ENCODE measurements at places on chromosomes 16 and 17.
A peak's percentile ranks its signal among the peaks of the same experiment; 100 is the strongest.

DNA sequence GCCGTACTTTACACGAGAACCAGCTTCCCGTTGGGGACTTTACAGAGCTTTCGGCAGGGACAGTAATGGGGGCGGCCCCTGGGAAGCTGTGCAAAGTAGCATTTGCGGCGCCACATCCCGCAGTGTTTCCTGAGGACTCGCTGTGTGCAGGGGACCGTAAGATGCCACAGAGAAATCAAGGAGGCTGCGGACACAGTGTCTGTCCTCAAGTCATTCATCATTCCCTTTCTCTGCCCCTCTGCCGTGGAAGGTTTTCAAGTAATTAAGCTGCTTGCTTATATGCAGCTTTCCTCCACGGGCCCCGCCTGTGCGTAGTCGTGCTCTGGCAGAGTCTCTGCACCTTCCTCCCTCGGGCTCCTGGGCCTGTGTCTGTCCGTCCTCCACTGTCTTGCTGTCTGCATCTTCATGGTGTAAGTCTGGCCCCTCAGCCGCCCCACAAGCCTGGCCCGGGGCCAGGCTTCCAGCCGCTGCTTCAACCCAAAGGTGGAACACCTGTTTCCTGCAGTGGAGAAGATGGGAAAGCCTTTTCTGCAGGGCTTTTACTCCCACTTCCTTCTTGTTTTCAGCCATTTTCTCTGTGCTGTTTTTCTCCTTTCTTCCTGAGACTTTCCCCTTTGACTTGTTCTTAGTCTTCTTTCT is 216.9 kb upstream of the CHMP6 start:
- DNase-seq = no peak

DNA sequence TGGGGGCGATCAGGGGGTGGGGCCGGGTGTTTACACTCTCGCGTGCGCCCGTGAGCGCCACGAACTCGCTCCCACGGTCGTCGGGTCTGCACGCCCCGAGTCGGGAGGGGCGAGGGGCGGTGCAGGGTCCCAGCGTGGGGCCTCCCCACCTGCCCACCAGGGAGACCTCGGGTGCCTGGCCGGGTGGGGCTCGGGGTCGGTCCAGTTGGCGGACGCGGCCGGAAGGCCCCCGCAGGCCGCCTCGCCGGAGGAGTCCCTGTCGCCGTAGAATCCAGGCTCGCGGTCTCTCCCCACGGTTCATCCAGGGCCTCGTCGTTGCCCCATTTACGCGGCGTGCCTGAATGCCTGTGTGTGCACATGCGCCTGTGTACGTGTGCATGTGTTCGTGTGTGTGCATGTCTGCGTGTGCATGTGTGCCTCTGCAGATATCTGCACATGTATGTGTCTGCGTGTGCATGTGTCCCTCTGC is 510 bp upstream of the RAB40B start:
- DNase-seq = no peak

DNA sequence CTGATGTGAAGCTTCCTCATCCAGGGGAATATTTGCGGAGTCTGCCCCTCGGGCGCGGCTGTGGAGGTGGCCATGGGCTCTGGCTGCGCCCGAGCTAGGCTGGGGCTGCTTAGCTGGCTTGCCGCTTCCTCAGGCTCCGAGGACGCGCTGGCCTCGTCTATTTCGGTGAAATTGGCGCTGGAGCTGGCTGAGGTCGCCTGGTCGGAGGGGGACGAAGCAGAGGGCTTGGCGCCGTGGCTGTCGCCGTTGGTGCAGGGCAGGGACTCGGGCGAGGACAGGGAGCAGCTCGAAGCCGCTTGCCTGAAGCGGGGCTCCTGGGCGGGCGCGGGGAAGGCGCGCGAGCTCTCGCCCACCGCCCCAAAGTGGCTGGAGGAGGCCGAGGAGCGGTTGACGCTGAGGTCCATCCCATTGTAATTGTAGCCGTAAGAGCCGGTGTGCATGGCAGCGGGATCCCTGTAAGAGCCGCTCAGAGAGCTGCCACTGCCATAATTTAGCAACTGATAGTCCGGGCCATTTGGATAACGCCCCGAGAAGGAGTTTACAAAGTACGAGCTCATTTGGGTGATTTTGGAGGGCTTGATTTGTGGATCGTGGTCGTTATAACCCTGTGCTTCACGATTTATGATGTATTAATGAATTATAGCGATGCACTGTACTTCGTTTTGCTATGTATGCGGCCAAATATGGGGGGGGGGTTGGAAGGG is at the start of gene HOXB5:
Gene HOXB5, minus strand, starts transcription at position 654 of the 704 bp plus-strand sequence. Its CDS starts 97 bp downstream, at position 557.
- no peak for DNase-seq

DNA sequence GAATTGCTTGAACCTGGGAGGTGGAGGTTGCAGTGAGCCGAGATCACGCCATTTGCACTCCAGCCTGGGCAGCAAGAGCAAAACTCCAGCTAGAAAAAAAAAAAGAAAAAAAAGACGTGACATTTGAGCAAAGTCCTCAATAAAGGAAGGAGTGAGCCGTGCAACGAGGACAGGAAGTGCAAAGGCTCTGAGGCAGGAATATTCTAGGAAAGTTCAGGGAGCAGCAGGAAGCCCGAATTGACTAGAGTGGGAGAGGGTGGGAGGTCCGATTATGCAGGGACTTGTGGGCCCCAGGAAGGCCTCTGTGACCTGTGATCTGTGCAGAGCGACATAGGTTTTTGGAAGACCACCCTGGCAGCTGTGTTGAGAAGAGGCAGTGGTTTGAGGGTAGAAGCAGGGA is 8.6 kb upstream of the LASP1NB start:
- DNase-seq = no peak

GRCh38 chr17:36507266-36507665 is 20.8 kb downstream of the ZNHIT3 start:
- DNase-seq = no peak

DNA sequence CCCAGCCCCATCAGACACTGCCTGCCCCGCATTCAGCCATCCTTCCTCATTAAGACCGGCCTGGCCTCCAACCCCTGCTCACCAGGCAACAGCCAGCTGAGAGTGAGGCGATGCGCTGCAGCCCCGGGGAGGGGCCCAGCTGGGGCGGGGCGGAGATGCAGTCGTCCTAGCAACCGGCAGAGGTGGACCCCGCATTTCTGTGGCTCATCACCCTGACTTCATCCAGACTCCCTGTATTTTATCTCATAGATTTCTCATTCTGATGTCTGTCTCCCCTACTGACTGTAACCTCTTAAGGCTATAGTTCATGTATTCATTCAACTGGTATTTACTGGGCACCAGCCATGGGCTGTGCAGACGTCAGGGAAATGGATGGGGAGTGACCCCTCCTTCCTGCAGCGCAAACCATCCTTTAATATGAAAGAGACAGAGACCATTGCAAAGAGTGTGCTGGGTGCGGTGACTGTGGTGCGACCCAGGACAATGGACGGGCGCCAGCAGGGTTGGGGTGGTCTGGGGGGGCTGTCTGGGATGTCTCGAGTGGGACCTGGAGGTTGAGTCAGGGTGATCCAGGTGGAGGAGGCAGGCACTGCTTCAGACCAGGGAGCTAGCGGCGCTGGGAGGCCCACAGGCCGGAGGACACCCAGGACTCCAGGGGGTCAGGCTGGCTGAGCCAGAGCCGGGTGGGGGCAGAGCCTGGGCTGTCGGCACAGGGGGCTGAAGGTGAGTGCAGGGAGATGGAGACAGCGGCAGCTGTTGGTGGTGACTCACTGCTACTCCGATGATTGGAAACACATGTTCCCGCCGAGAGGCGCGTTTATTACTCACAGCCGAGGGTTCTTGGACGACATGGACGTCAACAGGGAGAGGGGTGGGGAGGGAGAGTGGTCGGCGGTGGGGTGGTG is 10.5 kb upstream of the TIMP2 start:
- no peak for DNase-seq

DNA sequence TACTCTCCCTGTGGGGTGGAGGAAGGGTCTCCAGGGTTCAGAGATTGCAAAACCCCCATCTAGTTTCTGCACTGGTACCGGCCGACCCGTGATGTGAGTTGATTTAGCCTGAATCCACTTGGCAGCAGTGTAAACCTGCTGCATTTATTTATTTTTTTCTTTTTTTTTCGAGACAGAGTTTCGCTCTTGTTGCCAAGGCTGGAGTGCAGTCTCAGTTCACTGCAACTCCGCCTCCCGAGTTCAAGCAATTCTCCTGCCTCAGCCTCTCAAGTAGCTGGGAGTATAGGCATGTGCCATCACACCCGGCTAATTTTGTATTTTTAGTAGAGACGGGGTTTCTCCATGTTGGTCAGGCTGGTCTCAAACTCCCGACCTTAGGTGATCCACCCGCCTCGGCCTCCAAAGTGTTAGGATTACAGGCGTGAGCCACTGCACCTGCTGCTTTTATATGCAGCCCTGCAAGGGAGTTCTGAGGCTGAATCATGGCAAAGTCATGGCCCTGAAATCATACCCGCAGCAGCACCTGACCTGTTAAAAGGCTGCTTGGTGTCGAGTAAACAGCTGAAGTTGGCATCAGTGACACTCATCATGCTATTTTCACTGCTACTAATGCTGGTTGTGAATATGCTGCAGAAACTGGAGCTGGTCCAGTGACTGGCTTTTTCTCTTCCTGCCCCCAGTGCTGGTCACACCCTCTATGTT is 21.4 kb downstream of the DEXI start:
- DNase-seq = no peak

DNA sequence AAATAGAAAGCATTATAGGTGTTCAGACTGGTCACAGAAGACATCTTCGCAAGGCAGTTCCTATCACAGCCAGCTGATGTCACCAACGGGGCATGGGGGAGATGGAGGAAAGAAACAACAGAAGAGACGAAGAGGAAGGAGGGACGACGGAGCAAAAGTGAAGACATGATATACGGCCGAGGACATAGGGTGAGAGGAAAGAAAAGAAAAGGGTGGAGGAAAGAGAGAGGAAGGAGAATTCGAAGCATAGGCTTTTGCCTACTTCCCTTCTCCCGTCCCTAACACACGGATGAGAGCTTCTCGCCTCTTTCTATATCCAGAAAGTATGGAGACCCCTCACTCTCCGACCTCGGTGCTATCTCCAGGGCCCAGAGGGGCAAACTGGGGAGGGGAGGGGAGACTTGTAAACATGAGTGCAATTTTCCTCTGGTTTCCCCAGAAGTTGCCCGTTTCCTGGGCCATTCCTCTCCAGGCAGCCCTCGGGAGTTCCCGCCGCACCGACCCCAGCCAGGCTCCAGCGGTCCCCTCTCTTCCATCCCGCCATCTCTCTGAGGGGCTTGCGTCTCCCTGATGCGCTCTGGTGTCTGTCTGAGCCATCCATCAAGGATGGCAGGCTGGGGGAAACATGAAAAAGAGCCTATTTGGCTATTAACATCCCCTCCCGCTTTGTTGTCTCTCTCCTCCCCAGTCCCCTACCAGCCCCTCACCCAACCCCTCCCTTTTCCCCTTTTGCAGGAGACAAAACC is 26.0 kb downstream of the COPZ2 start:
- DNase-seq = peak; percentile 69

GRCh38 chr17:15382914-15383313 is 41.5 kb upstream of the TEKT3 start:
- no peak for DNase-seq

DNA sequence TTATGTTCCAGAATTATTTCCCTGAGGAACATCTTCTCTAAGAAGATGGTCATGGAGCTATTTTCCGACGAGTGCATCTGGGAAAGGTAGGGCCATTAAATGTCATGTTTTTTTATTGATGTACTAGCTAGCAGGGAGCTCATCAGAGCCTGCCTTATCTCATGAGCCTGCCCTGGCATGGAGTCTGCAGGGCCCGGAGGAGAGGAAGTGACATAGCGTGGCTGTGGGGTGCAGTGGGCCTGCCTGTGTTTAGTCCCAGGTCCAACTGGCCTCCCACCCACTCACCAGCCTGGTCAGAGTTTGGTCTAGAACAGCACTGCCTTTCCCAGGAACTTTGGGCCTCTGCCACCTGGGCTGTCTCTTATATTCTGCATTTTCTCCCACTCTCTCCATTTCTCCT is 389.8 kb downstream of the SNX29 start:
- no peak for DNase-seq

DNA sequence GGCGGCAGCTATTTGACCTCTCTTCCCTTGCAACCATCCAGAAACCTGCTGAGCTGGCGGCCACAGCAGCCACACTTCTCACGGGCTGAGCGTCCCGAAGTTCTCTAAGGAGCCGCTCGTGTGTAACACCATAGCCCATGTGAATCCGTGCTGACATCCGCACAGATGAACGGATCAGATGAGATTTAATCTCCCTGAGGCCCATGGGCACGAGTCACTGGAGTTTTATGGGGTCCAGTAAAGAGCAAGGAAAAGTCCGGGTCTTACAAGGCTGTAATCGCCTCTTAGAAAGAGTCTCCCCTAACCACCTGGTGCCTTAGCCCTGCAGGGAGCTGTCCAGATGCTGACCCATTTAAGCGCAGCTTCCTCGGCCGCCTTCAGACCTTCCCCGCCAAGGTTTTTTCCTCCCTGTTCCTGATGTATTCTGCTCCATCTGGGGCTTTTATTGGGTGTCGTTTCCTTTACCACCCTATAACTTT is 5.5 kb upstream of the CACNG5 start:
- peak; percentile 35 for DNase-seq

GRCh38 chr17:20970329-20970728 is 72.5 kb downstream of the USP22 start:
- no peak for DNase-seq

GRCh38 chr17:13160296-13160695 is 142.5 kb upstream of the ELAC2 start:
- no peak for DNase-seq

DNA sequence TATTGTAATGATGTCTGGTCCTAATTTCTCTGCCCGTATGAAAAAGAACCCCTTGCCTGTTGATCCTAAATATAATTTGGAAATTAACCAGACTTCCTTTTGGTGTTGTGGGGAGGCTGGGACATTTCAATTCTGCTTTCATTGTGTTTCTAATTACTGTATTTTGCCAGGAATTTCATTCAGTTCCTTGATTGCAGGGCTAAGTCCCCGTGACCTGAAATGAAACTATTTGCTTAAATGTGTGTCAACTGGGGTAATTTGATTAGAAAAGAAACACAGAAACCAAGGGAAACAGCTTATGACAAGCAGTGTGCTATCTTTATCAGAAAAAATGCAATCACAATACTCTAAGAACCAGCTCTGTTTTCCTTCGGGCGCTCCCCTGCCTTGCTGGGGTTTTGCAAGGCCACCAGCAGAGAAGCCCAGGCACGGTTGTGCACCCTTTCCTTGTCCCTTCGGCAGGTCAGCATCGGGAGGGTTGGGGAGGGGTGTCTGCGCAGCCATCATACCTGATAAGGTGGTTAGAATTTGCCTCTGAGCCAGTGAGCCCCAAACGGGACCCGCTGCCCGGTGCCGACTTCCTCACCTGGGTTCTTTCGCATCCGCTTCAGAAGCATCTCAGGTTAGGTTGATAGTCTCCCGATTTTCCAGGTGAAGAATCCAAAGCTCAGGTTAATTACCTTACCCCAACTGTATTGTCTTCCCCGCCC is 19.4 kb downstream of the KLHL36 start:
- no peak for DNase-seq

DNA sequence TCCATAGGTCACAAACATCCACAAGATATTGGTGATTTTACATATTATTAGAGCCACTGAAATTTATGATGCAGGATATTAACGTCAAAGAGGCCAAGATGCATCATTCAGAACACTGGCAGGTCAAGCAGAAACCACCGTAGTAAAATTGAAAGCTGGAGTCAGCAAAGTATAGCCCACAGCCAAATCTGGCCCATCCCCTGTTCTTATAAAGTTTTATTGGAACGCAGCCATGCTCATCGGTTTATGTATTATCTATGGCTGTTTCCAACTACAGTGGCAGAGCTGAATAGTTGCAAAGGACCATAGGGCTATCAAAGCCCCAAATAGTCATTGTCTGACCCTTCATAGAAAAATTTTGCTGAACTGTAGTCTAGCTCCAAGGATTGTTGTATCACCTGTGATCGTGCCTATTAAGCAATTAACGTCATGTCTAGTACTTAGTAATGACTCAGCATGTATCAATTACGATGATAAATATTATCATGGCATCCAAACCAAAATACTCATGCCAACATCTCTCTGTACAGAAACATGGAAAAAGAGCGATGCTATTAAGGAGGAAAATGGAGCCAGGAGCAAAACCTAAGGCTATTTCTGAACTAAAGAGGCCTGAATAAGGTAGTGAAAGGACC is 165.6 kb downstream of the IRX3 start:
- no peak for DNase-seq
